KG1 (cell line): ENCODE measurements at places on chromosomes 5 and 9.
A peak's percentile ranks its signal among the peaks of the same experiment; 100 is the strongest.

DNA sequence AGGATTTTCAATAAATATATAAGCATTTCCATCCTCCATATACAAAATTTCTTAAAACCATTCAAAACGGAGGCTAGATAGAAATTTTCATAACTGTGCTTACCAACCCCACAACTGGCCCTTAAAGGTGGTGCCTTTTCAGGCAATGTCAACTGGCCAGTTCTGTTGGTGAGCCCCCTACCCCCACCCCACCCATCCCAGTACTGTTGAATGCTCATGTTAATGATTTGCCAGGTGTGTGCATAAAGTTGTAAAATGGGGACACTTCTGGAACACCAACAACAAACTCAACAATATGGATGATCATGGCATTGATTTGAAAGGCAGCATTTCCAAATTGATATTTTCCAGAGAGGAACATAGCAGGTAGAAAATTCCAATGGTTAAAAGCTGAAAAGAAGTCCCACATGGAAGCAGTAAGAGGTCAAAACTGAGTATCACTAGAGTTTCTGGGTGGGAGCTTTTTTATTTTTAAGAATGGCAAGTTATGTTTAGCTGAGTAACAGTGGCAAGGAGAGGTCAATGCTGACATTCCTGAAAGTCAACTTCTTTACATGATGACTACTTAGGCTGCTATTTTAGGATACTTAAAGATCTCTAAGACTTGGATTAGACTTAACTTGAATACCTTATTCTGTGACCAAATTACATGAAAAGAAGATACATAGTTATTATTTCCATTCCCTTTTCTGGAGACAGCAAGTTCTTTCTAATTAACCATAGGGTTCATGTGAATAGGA is 2.7 kb downstream of the LEAP2 start:
- no peak for DNase-seq

DNA sequence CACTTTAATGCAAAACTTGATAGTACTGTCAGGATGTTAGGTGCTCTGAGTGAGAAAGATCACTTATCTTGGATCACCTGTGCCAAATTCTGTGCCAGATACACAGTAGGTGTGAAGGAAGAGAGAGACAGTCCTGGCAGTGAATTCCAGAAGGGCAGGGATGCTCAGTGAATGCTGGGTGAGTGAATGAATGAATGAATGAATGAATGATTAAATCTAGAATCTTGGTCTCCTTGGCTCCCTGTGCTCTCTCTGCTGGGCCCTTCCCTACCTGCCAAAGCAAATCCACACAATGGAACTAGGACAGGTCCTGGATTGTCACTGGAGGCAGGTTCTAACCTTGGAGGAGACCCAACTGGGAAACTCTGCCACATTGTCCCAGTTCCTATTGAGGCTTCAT is 117.5 kb upstream of the CXCL14 start:
- DNase-seq, result no peak

DNA sequence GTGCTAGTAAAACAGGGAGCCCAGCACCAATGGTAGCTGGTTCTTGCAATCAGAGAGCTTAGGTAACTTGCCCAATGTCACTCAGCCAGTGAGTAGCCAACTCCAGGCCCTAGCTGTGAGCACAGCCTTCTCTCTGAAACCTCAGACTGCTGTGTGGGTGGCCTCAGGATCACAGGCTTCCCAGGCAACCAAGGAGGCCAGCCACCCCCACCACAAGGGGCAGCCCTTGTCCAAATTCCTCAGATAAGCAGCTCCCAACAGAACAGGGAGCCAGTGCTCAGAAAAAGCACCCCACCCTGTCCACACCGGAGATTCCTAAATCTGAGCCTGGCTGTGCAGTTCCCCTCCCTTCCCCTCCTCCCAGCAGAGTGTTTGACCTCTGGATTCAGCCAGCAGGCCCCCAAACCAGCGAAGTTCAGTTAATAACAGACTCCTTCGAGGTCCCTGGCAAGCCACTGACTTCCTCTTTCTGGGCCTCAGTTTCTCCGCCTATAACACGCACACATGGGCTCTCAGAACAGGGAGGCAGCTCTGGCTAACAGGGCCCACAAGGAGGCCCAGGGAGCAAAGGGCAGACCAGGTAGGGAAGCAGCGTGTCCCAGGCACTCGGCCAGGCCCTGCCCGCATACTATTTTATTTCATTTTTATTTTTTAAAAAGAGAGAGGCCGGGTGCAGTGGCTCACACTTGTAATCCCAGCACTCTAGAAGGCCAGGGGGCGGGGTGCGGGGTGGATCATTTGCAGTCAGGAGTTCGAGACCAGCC is 2.7 kb downstream of the EEIG1 start:
- no peak for DNase-seq

DNA sequence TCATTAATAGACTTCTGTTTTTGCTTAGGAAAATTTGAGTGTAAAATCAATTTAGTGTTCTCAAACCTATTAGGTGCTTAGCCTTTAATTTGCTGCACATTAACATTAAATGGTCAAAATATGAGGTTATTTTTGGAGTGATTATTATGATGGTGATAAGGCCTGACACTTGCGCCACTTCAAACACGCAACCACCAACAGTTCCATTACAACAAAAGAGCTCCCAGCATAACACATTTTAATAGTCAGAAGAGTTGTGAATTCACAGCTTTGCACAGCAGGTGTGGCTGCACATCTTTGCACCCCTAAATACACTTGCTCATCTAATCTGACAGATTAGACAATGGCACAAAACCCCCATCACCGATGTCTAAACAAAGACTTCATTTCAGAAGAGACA is 940.7 kb downstream of the NR2F1-AS1 start:
- no peak for DNase-seq

- no peak for DNase-seq
These were observed 41.2 kb downstream of the PDCD1LG2 start for GRCh38 chr9:5551368-5552150.

DNA sequence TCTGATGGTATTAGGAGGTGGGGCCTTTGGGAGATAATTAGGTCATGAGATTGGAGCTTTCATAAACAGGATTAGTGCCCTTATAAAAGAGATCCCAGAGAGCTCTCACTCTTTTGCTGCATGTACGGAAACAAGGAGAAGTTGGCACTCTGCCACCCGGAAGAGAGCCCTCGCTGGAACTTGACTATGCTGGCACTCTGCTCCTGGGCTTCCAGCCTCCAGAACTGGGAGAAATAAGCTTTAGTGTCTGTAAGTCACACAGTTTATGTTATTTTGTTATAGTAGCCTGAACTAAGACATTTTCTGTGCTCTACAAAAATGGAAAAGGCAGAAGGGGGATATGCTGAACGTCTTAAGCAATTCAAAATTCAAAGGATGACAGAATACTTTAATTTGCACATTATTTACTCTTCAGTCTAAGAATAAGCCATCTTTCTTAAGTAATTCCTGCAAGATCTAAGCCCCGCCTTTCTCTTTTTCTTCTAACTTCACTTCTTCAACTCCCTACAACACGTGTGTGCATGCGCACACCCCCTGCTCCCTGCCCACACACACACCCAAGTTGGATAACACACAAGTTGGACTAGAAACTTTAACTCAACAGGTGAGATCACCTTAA is 17.3 kb downstream of the NFIB start:
- DNase-seq, result no peak

DNA sequence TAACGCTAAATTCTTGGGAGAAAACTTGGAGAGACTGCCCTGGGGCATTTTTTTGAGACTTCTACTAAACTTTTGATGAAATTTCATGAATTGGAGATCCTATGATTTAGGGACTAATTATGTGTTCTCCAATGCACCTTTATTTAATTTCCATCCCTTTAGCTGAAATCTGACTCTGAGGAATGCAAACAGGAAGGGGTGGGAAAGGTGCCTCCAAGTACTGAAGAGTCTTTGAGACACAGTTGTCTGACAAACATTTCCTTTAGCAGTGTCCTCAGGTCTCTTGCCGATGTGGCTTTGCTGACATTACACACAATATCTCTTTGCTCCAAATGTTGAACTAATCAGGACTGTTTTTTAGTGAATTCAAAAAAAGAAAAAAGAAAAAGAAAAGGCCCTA is 76.9 kb downstream of the LIX1 start:
- no peak for DNase-seq

DNA sequence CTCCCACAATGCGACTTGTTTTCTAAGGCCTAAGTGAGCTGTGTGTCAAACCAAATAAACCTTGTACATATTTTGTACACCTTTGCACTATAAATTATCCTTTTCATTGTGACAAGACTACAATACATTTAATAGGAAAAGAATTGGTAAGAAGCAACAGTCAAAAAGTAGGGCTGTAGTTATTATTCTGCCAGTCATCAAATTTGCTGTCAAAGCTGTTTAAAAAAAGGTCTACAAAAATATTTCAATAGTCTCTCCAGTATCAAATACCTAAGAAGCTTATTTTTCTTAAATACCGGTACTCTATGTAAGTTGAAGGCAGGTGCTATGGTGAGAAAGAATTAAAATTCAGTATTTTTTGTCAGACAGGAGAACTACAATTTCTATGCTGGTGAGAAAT is 40.5 kb downstream of the TLE1 start:
- no peak for DNase-seq

DNA sequence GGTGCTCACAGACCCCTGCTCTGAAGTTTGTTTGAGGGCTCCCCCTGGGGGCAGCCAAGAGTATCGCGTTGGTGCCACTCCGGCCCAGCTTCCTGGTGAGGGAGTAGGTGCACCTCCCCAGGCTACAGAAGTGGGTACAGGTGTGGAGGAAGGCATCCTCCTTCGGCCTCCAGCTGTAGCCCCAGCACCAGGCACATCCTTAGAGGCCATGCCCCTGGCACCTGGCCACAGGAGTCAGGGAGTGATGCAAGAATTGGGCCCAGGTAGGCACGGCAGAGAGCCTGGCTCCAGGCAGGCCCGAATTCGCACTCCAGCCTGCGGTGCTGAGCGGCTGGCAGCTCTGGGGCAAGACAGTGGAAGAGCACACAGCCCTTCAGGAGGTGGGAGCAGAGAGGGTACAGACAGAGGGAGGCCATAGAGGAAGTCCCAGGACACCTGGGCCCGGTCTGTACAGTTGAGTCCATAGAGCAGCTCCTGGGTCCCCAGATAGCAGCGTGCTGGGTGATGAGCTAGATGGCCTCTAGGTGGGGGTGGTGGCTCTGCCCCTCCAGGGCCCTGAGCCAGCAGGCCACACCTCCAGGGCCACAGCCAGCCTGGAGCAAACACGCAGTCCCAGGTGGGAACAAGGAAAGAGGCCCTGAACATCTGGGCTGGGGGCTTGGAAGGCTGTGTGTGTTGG is 2.4 kb downstream of the SAPCD2 start:
- peak; percentile 50 for DNase-seq

GRCh38 chr9:91101611-91102168 is 260.0 kb downstream of the AUH start:
- DNase-seq, result no peak

DNA sequence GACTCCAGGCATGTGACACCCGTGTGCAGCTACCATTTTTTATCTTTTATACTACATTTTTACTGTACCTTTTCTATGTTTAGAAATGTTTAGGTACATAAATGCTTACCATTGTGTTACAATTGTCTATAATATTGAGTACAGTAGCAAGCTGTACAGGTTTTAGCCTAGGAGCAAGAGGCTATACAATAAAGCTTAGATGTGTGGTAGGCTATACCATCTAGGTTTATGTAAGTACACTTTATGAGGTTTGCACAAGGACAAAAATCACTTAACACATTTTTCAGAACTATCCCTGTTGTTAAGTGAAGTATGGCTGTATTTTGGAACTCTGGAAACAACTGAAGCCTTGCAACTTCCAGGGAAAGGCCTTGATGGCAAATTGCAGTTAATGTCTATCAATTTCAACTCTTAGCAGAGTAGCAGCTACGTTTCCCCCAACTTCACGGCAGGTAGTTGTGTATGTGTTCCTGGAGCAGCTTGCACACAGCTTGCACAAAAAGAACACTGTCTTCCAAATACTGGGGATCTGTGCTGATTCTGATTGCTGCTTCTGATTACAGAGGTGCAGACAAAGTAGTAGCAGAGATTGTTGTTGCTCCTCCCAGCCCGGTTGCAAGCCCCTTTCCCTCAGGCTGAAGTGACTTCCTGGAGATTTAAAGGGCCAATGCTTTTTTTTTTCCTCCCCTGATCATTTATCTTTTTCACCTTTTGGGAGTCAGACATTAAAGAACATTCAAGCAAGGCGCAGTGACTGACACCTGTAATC is 30.0 kb downstream of the SIL1 start:
- no peak for DNase-seq

GRCh38 chr5:103211576-103212561 is 46.7 kb upstream of the MACIR start:
- no peak for DNase-seq

- DNase-seq, result peak; percentile 2
These were observed 22.7 kb downstream of the CHD1 start for GRCh38 chr5:98905857-98906688.
